ENCODE measurements at places on chromosomes 1 and 21.

GRCh38 chr21:46620846-46621245 is 14.6 kb upstream of the PRMT2 start:
- DNase-seq = no peak

GRCh38 chr1:218495931-218496330 is 150.8 kb downstream of the TGFB2 start:
- DNase-seq = no peak

DNA sequence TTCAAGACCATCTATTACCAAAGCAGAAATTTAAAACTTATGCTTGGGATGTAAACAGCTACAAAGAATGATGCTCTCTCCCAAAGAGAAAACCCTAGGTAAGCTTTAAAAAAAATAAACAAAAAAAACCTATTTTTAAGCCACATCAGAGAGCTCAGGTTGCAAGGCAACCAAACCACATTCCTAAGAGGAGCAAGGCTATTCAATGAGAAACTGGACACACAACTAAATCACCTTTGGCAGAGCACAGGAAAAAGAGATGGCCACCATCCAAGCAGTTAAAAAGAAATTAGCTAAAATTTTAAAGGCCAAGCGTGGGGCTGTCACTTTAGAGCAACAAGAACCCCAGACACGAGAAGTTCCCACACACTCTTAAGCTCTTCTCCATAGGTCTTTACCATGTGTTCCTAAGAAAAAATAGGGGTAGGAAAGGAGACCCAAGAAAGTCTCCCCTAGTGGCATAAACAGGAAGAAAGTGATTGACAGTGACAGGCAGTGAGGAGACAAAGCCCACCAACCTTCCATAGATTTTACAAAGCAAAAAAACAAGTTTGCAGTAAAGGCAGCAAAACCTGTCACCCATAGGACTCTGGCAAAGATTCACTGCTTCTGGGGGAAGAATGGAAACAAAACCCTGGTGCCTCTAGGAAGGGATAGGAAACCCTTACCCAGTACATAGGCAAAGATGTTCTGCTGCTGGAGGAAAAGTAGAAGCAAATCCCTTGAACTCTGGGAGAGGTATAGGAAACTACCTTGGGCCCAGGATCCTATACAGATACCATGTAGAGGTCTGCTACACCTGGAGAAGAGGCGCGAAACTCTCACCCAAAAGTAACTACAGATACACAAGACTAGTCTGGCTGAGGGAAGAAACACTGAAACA is 68.5 kb downstream of the FOXJ3 start:
- peak; percentile 46 for DNase-seq

DNA sequence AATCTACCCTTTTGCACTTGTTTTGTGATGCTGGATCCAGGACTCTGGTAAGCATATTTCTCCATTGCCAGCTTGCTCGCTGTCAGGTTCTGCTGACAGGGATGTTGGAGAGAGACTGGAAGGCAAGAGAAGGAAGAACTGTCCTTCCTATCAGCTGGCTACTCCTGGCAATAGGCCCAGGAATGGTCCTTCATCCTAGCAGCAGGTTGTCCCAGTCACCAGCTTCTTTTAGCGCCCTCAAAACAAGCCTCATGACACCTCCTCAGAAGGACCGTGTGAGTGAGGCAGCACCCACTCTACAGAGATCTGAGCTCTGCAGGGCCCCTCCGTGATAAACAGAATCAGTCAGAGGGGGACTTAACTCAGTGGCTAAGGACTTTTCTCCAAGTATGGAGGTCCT is 33.1 kb upstream of the SLAMF9 start:
- no peak for DNase-seq

GRCh38 chr1:16719571-16720350 is 20.6 kb upstream of the RNU1-4 start:
- peak; percentile 58 for DNase-seq

DNA sequence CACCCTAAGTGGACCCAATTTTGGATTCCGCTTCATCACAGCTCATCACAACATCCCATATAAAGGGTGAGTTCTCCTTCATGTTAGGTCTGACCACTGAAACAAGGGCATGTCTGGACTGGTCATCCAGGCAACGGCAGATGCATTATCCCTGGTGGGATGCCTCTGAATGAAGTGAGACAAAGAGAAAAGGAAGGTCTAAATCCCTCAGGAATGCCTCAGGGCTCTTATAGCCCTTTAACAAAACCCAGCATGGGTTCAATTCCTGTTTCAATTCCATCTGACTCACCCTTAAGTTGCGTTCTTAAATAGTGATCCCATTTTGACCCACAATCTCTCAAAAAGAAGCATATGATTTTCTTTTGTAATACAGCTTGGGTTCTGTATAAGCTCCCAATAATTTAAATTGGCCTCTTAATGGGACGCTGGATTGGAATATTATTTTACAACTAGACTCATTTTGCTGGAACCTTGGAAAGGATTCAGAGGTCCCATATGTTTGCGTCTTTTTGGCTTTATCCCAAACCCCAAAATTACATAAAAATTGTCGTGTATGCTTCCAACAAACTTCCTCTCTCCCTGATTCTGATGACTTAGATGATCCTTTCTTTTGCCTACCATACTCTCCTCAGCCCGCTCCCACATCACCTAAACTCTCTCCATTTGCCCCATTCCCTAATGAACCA is 287.4 kb upstream of the ZP4 start:
- peak; percentile 13 for DNase-seq

GRCh38 chr1:202416641-202417040 is 68.1 kb downstream of the PPP1R12B start:
- no peak for DNase-seq

GRCh38 chr1:224534731-224535130 is 81.4 kb upstream of the CNIH3 start:
- no peak for DNase-seq

DNA sequence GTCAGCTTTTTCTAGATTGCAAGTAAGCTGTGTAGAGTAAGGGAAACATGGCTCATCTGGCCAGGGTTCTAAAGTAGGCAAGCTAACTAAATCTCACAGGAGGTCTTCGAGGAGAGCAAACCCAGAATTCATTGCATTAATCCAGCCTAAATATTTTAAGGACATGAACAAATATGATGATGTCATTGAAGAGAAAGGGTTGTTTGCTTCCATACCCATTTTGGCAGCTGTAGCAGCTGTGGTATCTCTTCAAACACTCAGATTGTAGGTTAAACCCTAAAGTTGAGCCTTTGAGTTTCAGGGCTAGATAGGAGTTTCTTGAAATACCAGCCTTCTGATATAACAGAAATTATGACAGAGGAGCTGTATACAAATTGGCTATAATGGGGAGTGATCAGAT is 200.5 kb upstream of the C1orf105 start:
- DNase-seq = no peak

- no peak for DNase-seq
Observed at GRCh38 chr1:44236490-44237272, 23.4 kb downstream of the DMAP1 start.

DNA sequence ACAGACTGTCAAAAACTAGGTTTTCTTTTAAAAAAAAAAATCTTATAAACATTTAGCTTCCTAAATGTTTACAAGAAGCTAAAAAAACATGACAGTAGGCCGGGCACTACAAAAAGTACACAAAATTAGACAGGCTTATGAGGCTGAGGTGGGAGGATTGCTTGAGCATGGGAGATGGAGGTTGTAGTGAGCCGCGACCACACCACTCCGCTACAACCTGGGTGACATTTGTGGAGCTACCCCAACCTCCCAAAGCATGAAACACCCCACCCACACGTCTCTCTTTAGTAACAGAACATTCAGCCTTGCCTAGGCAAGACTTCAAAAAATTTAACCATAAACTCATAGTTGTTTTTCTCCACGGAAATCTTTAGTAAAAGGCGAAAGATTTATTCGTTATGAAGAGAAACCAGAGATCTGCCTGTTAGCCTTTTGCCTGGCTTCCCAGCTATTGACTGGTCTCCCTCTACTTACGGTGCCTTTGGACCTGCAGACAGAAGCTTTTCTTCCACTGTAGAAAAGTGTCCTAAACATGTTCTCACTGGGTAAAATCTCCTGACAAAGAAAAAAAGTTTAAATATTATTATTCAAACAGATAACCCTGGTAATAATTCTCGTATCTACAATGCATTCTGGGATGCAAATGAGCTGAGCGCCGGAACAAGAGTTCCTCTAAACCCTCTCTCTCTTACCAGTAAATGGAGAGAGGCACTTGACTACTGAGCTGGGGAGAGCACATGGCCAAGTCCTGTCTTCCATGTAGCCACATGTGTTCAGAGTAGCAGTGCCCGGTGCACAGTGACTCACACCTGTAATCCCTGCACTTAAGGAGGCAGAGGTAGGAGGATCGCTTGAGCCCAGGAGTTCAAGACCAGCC is 9.2 kb downstream of the RNU5D-1 start:
- DNase-seq = no peak

DNA sequence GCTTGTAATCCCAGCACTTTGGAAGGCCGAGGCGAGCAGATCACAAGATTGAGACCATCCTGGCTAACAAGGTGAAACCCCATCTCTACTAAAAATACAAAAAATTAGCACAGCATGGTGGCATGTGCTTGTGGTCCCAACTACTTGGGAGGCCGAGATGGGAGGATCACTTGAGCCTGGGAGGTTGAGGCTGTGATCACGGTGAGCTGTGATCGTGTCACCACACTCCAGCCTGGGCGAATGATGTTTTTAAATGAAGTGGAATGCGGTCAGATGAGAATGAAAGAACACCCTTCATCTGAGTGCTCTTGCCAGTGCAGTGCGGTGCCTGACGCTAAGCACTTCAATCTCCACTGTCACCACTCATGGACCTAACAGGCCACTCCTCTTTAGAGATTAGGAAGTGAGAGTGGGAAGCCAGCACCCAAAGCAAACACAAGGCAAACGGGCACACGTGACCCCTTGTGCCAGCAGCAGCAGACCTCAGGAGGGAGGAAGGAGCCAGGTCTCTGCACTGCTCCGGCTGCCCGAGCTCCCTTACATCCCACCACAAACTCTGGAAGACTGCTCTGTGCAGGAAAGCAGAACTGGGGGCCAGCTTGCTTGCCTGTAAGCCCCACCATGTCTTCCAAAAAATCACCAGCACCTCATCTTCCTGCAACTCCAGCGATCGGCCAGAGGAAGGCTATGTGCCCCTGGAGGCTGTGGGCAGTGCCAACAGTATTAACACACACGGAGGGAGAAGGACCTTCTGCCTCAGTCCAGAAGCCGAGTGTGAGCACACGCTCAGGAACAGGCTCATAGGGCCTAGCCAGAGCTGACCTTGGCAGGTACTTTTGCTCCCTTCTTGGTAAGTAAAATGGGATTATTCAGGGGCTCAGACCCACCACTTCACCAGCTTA is 9.7 kb downstream of the CTNNBIP1 start:
- no peak for DNase-seq

DNA sequence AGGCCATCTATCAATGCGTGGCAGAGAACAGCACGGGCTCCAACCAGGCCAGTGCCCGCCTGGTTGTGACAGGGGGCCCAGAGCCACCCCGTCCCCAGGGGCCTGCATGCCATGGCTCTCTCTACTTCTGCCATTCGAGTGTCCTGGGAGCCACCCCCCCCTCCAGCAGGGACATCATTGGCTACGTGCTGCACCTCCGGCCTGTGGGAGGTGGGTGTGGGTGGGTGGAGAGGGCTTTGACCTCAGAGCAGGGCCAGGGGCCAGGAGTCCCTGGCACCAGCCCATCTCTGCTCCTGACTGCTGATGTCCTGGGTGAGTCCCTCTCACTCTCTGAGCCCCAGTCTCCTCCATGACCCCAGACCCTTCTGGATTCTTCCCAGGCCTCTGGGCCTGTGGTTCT is 25.3 kb downstream of the SLC27A3 start:
- no peak for DNase-seq

DNA sequence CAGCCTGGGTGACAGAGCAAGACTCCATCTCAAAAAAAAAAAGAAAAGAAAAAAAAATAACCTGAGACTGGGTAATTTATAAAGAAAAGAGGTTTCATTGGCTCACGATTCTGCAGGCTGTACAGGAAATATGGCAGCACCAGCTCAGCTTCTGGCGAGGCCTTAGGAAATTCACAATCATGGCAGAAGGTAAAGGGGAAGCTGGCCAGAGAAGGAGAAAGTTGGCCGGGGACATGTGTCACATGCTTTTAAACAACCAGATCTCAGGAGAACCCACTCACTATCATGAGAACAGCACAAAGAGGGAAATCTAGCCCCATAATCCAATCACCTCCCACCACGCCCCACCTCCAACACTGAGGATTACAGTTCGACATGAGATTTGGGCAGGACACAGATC is 125.3 kb downstream of the DISP1 start:
- DNase-seq = no peak

DNA sequence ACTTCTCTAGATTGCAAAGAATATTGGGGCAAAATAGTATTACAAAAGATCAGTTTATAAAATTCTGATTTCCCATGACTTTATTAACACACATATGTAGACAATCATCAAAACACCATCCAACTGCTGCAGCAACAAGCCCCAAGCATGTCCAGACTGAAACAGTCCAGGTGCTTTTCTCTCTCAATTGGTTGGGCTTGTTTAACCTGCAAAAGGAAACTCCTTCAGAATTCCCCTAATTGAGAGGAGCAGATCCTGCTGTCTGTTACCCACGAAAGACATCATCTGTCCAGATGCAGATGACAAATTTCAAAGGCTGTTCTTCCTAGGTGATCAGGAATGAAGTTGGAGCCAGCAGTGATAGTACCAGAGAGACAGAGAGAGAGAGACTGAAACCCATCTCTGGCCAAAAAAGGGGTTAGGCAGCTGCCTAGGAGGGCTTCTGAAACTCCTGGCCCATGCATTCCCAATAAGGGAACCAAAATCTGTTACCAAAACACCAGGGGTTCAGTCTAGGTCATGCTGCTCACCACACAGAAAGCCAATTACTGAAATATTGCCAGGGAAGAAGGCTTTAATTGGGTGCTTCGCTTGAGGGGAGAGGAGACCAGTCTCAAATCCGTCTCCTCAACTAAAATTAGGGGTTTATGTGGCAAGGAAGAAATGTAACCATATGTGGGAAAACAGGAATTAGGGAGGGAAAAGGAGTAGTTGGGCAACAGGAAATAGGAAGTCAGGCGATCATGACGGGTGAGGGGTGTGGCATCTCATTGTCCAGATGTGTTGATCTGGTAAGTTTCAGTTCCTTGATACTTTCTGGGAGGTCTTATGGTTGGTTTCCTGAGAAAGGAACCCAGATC is 34.7 kb upstream of the RGL1 start:
- DNase-seq = no peak

Measured in H1 (cell line).